ENCODE measurements at places on chromosomes 1 and 21.

- peak; percentile 54 for DNase-seq
Measured at GRCh38 chr1:61853583-61853982, 111.3 kb downstream of the PATJ start.

- DNase-seq: no peak
Measured at GRCh38 chr1:11520531-11521233, 41.7 kb downstream of the DISP3 start.

DNA sequence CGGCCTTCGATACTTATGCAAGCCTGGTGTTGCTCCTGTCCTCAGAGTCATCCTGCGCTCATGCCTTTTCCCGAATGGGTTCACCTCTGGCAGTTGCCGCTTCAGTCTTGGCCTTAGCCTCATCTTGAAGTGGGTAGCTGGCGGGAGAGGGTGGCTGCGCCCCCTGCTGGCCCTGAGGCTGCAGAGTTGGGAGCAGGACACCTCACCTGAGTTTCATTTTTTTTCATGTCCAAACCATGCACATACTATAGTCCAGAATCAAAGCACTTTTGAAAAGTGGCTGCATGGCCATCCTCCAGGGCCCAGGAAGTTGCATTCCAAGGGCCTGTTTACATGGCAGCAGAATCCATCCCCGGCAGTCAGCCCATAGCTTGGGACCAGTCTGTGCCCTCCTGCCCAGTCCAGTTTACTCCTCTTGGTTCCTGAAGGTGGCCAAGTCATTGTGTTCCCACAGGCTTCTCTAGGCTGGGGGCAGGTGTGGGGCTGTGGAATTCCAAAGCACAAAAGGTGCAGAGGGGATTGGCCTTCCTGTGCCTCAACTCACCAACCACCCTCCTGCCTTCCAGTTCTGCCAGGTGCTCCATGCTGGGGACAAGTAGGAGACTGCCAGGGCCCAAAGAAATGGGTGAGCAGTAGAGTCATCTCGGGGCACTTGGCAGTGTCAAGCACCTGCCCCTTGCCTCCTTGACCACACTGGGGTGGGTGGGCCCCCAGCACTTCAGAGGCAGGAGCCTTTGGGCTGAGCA lies 44.0 kb downstream of the YARS1 start:
- peak; percentile 71 for DNase-seq

DNA sequence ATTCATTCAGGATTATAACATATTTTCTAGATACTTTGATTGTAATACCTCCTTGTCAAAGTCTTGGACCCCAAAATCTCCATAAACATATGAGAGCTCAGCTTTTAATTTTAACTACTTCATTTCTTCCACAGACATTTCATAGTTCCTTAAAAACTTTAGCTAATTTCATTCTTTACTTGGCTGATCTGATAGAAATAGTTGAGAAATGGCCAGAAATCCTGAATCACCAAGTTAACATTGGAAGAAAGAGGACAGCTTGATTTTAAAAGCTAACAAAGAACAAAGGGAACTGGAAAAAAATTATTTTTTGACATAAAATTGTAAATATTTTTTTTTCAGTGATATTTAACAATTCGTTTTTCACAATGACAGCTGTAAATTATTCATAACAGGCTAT lies 216.5 kb downstream of the NTNG1 start:
- DNase-seq: peak; percentile 30

GRCh38 chr1:74504125-74504932 lies 8.1 kb downstream of the LRRC53 start:
- DNase-seq: peak; percentile 44

GRCh38 chr1:198678301-198678836 lies 39.5 kb downstream of the PTPRC start:
- no peak for DNase-seq

GRCh38 chr1:56477164-56478111 lies 101.9 kb downstream of the PLPP3 start:
- peak; percentile 73 for DNase-seq

DNA sequence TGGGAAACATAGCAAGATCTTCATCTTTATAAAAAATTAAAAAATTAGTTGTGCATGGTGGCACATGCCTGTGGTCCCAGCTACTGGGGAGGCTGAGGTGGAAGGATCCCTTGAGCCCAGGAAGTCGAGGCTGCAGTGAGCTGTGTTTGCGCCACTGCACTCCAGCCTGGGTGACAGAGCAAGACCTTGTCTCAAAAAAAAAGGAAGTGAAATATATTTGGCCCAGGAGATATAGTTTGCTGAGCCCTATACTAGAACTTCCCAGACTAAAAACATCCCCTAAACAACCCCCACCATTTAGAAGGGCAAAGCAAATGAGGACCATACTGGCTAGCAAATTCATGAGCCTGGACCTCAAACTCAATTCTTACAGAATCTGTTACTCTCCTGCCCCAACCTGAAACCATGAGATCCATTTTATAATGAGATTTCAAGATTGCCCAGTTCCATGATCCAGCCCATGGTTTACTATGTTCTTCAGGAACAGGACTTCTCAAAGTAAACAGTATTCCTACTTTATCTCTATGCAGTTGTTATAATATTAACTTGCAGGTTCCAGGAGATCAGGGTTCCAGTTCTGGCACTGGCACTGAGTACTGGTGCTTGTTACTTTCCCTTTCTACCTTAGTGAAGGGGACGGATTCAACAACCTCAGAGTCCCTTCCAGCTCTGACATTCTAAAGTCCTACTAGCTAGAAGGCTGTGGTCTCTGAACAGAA lies 48.9 kb upstream of the TADA1 start:
- DNase-seq: no peak

DNA sequence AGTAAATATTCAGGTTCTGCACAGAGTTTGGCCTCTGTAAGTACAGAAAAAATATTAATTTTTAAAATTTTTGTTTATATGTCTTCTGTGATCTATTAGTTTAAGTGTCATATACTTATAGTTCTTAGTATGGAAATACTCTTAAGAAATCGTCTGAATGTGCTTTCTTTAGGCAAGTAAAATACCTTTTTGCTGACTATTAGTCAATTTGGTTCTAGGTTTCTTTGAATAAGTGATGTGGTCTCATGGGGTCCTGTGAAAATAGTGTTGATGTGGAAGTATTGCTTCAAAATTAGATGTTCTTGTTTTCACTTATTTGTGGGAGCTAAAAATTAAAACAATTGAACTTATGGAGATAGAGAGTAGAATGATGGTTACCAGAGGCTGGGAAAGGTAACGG lies 23.9 kb downstream of the MIGA1 start:
- DNase-seq: no peak

Data from fibroblast of skin of scalp (primary cell).